IPS DF 6.9 (cell line): ENCODE measurements at places on chromosomes 5 and 9.
A peak's percentile ranks its signal among the peaks of the same experiment; 100 is the strongest.

GRCh38 chr9:35682520-35683315 is 7.0 kb downstream of the TPM2 start:
- no peak for DNase-seq

- DNase-seq, result no peak
These were observed 102.4 kb downstream of the MED27 start for GRCh38 chr9:131977109-131977838.

DNA sequence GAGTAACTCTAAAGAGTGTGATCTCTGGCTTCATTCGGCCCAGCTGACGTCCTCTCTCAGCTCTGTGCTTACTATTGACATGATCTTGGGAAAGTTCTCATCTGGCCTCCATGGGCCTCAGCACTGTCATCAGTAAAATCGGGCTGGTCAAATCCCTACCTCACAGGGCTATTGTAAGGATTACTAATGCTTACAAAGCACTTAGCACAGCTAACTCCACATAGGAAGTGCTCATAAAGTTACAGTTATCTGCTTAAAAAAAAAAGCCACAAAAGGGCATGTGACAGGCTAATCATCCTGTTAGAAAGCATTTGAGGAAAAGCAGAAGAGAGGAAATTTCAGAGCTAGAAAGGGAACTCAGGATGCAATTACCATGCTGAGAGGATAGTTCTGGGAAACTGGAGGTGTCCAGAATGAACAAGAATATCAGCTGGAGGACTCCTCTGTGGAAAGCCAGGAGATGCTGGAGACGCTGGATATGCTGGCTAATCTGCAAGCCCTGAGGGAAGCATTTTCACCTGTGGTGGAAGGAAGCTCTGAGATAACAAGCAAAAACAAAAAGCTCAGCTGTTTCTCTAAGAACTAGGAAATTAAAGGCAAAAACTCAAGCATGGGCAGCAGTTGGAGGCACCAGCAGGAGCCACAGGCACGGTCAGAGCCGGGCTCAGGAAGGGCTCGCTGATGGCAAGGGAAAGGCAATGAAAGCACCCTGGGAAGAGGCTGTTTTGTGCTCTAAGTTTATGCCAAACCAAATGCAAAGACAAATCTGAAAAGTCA is 4.4 kb upstream of the BHMT start:
- no peak for DNase-seq

GRCh38 chr5:151477101-151477500 is 29.7 kb downstream of the SLC36A1 start:
- no peak for DNase-seq

DNA sequence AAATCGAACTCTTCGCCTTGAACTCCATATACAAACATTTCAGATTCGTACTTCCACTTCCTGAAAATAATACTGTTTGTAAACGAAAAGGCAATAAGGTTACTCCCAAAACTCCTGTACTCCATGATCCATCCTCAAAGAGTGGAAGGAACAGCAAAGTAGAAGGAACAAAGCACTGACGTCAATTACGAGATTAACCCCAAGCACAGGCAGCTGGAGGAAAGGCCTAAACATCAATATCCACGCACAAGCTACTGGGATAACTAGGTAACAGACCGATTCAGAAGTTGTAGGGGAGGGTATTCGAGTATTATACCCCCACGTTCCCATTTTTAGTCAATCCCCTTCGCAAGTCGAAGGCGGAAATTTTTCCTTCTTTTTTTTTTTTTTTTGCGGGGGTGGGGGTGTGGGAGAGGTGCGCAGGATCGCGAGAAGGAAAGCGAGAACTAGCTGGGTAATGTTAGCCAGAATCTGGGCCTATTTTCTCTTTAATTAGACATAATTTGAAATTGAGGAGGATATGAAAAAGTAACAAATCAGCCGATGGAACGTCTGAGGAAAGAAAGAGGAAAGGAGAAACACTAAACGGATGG is 909 bp downstream of the AFF4 start:
- DNase-seq, result no peak

- DNase-seq, result no peak
These were observed 25.8 kb downstream of the KLHL3 start for GRCh38 chr5:137710086-137710485.

DNA sequence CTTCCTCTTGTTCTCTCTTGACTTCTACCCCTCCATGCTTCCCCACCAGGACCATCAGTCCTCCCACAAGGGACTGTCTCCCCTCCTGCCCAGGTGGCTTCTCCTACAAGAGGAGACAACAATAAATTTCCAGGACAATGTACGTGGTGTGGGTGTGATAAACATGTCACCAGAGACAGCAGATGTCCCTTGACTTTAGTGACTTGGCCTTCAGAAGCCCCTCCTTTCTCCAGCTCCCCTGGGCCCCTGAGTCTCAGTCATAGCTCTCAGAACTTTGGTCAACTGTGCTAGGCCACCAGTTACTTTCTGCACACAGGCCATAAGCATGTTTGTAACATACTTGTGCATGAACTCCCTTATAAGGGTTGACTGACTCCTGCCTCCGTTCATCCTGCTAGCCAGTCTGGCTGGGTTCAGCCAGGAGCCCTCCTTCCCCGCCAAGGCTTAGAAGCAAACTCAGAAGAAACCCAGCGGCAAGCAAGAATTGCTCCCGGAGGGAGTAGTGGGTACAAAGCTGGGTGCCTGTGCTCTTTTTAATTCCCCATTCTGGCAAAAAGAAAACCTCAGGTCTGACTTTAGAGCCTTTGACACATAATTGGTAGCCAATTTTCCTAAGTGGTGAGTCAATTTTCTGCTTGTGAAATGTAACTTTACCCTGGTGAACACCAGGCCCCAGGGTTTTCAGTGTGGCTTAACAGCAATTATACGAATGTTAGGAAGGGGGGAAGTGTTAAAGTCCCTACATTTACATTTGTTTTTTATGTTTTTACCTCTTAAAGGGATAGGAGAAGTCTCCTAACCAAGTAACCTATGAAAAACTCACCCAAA is 49.2 kb downstream of the EBF1 start:
- no peak for DNase-seq

DNA sequence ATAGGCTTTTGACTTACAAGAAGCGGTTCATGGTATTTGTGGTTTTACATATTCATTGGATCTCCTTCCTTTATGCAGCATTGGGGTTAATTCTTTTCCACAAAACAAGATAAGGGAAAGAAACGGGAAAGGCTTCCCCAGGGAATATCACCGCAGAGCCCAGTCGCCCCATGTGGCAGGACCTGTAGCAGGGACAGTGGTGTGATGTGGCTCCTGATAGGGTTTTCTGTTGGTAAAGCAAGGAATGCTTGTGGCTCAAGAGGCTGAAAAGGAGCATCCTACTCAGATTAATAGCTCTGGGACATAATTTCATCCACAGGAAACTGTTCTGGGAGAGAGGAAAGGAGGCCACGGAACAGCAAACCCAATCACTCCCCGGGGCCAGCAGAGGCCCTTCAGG is 699.9 kb downstream of the MTRR start:
- no peak for DNase-seq

- DNase-seq, result no peak
These were observed 31.7 kb downstream of the BASP1 start for GRCh38 chr5:17249029-17249634.

GRCh38 chr9:136283291-136284235 is 20.3 kb downstream of the CCDC187 start:
- DNase-seq, result peak; percentile 77

DNA sequence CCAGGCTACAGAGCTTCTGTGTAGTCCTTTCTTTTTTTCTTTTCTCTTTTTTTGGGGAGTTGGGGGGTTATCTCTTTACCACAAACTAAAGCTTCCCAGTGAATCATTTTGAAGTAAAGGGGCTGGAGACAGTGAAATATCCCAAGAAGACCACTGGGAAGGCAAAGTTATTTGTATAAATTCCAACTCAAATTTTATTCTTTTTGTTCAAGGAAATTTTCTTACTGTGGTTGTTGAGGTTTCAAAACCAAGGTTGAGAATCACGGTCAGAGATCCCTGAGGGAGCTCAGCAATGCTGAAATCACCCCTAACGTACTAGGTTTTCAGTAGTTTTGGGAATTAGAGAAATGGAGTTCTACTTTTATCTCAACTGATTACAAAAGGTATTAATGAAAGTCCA is 175.7 kb downstream of the ARHGEF28 start:
- no peak for DNase-seq

DNA sequence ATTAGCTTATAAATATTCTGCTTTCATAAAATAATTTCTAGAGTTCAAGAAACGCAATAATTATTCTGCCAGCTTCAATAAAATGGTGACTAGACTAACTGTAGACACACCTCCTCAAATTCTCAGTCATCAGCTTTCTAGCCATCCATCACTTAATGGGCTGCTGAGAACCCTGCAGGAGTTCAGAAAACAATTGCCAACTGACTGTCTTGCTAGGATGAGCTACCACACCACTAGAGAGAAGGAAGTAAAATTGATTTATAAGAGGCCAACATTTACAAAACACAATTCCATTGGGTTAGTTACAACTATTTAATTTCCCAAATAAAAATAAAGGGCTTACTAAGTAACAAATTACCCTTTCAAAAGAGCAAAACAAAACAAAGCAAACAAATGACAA is 126.5 kb upstream of the PAPPA start:
- DNase-seq, result peak; percentile 7

DNA sequence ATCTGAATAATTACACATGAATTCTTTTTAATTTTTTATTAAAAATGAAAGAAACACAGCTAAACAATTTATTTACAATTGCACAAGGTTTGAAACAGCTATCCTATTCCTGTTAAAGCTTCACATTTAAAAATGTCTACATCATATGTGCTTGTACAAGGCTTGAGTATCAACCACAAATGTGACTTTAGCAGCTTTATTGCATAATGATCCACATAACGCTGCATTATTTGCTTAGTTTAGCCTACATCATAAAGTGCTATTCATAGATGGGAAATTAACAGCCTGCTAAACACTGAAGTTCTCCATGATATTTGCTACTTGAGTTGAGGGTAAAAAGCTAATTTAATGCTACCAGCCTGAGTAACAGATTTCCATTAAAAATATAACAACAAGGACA is 45.0 kb downstream of the TRIM36 start:
- DNase-seq, result no peak

- no peak for DNase-seq
These were observed 216.2 kb upstream of the S1PR3 start for GRCh38 chr9:88775037-88775471.

GRCh38 chr5:175802361-175802760 is 69.0 kb upstream of the CPLX2 start:
- no peak for DNase-seq

- no peak for DNase-seq
These were observed 500.7 kb downstream of the SPATA31D1 start for GRCh38 chr9:82489201-82489821.

DNA sequence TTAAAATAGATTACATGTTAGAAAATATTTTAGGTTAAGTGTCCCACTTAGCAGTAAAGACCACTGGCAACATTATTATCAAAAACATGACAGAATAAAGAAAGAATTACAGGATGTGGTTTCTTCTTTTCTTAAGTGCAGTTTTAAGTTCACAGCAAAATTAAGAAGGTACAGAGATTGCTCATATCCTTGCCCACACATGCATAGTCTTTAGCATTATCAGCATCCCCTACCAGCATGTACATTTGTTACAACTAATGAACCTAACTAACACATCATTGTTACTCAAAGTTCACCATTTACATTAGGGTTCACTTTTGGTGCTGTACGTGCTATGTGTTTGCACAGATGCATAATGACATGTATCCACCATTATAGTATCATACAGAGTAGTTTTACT is 837.7 kb upstream of the CDH9 start:
- no peak for DNase-seq

DNA sequence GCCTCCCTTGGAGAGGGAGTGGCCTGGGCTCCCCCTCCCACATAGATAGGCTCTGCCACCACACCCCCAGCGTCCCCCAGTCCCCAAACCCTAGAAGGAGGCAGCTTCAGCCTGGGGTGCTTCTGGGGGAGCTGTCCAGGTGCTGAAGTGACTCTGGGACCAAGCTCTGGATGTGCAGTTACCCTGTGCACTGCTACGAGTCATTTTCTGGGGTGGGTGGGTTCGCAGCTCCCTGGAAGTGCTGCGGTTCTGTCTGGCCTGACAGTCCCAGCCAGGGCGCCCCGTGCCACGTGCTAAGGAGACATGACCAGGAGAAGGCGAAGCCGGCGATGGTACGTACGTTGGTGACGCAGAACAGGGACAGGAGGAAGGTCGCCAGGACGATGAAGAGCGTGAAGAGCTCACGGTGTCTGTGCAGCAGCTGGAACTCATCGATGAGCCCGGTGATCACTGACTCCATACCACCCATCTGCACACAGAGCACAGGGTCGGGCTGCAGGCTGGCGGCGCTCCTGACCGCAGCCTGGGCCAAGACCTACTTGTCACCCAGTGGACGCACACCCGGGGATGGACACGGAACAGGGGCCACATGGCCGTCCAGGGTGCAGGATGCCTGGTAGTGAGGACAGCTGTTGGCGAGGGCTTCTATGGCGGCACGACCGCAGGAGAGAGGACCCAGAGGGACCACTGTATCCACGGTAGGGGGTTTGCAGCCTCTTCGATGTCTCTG is 35.7 kb downstream of the SLC6A3 start:
- no peak for DNase-seq

DNA sequence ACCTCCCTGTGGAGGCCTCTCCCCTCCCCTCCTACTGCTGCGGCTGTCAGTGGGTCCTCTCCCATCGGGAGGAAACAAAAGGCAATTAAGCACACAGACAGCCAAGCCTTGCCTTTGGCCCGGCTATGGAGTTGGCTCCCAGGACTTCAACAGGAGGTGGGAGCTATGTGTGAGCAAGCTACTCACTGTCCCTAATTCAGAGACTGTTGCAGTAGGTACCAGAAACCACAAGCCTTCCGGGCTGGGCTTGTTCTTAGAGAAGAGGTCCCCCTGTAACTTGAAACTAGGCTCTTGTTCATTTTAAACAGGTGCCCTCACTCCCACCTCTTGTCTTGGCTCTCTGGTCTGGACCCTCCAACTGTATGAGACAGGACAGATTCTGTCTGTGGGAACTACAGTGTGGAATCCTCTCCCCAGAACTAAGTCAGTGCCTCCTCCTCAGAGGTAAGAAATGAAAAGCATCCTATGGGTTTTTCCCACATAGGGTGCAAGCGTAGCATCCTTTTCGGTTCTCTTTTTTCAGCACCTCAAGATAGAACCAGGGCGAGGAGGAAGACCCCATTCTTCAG is 561.1 kb downstream of the EBF1 start:
- no peak for DNase-seq

DNA sequence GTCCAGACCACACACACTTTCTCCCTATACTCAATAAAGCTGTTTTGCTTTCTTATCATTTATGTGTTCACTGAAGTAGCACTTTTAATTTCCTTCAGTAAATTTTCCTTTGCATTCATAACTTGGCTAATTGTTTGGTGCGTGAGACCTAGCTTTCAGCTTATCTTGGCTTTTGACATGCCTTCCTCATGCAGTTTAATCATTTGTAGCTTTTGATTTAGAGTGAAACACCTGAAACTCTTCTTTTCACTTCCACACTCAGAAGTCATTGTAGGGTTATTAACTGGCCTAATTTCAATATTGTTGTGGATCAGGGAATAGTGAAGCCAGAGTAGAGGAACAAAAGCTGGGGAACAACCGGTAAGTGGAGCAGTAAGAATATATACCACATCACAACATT is 114.7 kb downstream of the ST8SIA4 start:
- no peak for DNase-seq

- no peak for DNase-seq
These were observed 383.5 kb downstream of the TLE4 start for GRCh38 chr9:79955300-79955699.

- DNase-seq, result no peak
These were observed 102.1 kb upstream of the RANBP3L start for GRCh38 chr5:36403632-36404311.

- DNase-seq, result no peak
These were observed 19.7 kb downstream of the MYO10 start for GRCh38 chr5:16916262-16916878.

GRCh38 chr5:82406205-82406773 is 128.1 kb upstream of the RPS23 start:
- no peak for DNase-seq

- no peak for DNase-seq
These were observed 19.3 kb downstream of the SLC6A7 start for GRCh38 chr5:150209099-150209635.
